ENCODE measurements at places on chromosomes 16 and 17.
A peak's percentile ranks its signal among the peaks of the same experiment; 100 is the strongest.

- no peak for DNase-seq
These were observed 2.0 kb downstream of the SEPHS2 start for GRCh38 chr16:30443631-30444030.

DNA sequence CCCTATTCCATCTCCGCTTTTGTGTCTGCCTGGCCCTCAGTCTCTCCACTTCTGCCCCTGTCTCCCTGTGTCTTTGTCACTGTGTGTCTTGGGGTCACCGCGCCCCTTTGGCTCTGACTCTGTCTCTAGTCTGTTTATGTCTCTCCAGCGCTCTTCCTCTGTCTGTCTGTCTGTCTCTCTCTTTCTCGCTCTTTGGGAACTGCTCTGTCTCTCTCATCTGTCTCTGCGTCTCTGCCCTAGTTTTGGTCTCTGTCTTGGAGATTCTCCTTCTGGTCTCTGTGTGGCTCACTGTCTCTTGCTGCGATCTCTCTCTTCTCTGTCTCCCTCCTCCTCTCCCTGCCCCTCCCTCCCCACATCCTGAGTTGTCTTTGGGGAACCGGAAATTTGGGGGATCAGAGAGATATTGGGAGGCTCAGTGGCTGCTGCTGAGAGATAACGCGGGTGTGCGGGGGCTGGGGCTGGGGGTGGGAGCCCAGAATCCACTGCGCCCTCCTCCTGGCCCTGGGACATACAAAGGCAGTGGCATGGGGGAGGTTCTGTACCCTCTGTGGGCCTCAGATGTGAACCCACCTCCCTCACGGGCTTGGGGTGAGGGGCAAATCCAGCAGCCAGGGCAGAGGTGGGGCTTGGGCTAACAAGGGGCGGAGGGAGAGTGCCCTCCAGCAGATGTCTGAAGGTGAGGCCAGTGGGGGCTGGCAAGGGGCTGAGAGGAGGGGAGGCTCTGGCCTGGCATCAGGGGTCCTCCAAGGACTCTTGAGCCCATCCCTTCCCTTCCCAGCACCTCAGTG, 24.4 kb downstream of the LAT start:
- no peak for DNase-seq

DNA sequence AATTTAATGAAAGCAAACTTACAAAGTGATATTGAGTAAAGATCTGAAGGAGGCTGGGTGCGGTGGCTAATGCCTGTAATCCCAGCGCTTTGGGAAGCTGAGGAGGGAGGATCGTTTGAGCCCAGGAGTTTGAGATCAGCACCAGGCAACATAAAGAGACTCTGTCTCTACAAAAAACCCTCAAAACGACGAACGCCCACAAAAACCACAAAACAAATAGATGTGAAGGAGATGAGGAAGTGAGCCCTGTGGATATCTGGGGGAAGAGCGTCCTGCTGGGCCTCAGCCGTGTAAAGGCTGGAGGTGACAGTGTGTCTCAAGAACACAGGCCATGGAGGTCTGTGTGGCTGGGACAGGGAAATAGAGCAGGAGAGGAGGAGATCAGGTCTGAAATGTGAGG, 68.8 kb downstream of the ITFG1 start:
- DNase-seq: no peak

DNA sequence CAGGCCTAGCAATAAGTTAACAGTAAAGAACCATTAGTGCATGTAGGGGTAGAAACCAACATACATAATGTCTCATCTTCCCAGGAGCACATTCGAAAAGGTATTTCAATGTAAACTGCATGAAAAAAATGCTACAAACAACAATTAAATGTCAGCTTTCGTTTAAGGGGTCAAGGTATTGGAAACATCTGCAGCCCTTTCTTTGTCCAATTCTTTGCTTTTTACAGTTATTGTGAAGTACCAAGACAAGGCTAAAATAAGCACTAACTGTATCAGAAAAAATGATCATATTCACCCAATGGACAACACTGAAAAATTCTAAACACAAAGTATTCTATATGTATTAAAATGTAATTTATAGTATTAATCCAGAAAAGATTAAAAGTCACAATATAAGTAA, 37.9 kb downstream of the GPATCH8 start:
- DNase-seq: no peak

GRCh38 chr16:78768718-78769117, 669.3 kb downstream of the WWOX start:
- DNase-seq: no peak

- DNase-seq: no peak
These were observed 279 bp downstream of the HNF1B start for GRCh38 chr17:37744633-37744927.

GRCh38 chr16:69771651-69771967, 9.5 kb downstream of the WWP2 start:
- no peak for DNase-seq

DNA sequence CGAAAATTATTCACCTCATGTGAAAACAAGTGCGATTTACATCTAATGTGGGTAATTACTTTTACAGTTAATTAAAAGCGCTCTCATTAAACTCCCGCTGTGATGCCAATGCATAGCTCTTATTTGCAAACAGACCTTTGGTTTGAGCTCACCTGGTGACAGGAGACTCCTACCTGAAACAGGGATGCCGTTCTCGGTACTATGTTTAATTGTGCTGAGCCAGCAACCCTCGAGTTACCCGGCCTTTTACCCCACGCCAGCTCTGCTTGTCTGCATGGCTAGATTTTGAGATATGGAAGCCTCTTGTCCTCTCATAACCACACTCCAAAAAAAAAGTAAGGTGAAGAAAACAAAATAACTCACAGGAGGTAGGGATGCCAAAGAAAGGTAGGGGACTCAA, 690.4 kb upstream of the RBFOX1 start:
- no peak for DNase-seq

DNA sequence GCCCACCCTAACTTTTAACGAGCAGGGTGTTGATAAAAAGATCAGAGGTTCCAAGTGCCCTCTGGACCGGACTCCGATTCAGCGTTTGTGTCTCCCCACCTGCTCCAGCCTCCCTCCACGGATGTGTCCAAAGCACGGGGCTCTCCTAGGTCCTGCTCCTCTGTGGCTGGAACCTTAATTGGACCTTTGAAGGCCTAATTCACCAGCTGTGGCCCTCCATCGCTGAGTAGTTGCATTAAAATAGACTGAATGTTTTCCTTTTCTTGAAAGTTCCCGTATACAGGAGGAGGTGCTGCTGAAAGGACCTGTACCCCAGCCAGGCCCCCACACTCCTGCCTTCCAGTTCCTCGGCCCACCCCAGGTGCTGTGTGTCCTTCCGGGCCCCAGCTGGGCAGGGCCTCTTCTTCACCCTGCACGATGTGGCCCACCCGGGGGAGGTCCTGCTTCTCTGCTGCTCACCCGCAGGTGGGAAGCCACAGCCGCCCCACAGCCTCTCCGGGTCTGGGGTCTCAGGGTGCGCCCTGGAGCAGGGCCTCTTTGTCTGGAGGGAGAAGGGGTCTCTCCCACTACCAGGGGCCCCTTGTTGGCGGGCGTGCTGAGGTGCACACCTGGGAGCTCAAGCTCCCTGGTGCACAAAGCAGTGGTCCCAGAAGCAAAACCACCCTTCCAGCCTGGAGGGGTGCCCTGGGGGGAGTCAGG, 1.3 kb upstream of the CACNA1H start:
- no peak for DNase-seq

GRCh38 chr17:70184770-70185169, 15.4 kb downstream of the KCNJ2 start:
- no peak for DNase-seq

- no peak for DNase-seq
These were observed 26.6 kb downstream of the GNGT2 start for GRCh38 chr17:49183801-49184200.

DNA sequence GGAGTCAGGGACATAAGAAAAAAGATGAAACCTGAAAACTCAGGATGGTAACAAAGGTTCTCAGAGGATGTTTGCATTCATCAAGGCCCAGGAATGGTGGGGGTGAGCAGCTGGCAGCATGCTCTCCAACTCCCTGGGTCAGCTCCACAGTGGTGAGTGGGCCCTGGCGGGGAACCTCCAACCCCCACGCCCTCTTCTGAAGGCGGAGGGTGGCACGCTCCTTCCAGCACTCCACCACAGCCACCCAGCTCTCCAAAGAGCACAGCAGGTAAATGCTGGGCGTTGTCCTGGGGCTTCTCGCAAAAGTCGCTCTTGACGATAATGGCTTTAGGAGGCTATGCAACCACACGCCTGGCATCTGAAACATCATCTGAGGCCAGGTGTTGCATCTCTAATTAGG, 173.8 kb downstream of the C16orf78 start:
- no peak for DNase-seq

DNA sequence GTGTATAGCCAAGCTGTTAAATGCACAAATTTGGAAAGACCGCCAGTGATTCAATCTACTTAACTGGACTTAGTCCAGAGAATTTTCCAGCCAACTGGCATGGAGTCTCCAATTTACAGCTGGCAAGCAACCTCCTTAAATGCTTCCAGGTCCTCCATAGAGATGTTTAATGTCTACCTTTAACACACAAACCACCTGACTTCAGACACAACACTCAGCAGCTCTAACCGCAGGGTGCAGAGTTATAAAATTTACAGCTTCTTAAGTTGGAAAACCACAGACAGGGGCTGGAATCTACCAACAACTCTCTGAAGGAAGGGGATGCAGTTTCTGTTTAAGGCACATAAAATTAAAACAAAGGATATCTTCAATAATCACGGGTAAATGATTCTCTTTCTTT, 106.9 kb downstream of the SYCE1L start:
- DNase-seq: no peak

- DNase-seq: no peak
These were observed 450.4 kb downstream of the MAF start for GRCh38 chr16:79150151-79150550.

DNA sequence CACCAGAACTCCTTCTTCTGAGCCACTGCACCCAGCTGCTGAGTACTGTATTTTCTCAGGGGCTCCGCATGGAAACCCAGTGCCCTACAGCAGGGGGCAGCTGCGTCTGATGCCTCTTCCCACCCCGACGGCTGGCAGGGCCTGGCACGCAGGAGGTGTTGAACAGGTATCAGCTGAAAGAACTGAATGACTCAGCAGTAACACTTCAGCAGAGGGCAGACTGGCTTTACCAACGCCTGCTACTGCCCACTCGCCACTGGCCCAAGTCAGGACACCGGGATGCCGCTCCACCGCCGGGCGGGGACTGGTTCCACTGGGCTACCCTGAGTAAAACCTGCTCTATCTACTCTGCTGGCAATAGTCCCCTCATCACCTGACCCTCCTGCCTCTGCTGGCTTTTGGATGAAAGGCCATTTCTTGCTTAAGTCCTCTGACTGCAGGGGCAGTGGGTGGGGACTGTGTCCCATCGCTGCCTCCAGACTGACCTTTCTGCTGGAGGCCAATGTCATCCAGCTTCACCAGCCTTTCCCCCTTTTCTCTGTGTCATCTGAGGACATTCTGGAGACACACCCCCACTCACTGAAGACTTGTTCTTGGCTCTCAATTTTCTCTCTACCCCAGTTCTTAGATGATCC, 100.4 kb upstream of the FA2H start:
- no peak for DNase-seq

- no peak for DNase-seq
These were observed 832 bp downstream of the CDK5R1 start for GRCh38 chr17:32487473-32488176.

DNA sequence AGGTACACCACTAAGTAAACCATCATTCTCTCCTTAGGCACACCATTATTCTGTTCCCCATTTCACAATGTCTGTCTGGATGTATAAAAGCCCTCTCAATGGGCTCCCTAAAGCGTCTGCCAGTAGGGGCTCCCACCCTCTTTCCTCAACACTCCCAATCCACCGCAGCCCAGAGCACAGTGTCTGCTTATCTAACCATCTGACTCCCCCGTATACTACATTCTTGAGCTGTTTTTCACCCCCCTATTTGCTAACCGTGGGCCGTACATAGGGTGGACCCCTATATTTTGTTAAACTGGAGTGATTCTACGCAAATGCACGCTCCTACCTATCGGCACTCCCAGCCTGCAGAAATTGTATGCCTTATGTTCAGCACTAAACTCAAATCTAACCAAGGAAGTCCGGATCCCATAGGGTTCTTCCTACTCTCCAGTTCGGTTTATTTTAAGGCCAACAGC, 685 bp upstream of the PSMD3 start:
- no peak for DNase-seq

DNA sequence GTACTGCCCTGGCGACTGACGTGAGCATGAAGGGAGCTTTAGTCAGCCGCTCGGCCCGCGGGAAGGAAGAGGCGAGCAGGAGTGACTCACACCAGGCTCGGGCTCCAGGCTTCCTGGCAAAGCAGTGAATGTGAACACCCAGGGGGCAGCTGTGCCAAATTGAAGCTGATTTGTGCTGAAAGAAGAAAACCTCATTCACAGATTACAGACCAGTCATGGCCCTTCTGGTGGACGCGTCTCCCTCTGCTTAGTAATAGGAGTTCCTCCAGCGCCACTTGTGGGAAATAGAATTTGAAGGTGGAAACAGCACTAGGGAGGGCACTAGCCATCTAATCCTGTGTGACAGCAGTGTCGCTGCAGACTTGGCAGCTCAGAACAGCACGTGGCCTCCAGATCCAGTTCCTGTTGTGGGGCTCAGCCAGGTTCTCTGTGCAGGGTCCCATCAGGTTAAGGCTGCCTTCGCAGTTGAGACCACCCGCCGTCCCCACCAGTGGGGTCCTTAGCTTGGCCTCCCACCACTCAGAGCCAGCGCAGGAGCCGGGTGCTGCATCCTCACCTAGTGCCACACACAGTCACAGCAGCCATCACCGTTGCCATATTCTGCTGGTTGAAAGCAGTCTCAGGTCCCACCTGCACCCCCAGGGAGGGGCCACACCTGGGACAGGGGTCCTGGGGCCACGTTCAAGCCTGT, 164.5 kb upstream of the CHMP6 start:
- peak; percentile 88 for DNase-seq

DNA sequence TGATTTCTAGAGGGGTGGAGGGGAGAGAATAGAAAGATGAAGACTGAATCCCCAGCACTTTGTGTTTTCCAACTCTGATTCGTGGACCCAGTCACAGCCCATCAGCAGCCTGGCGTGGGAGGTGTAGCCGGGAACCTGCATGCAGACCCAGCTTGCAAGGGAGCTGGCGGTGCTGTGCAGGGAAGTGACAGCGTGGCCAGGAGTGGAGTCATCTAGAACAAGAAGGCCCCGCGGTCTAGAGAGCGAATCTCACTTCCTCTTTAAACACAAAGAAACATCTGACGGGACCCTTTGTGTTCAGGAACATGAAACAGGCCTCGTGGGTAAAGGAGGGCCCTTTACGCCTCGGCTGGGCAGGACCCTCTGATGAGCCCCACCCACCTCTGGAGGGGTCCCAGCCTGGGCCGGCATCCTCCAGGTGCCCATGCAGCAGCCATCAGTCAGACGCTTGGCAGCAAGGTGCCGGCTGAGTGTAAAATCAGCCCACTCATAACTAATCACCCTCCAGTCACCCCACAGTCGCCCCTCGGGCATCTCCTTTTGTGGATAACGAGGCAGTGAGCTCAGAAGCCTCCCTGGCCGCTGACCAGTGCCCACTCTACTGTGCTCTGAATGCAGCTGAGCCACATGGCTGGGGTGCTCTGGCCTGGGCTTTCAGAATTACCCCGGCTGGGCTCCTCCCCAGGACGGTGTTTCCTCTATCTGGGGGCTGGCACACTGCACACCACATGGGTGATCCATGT, 4.4 kb downstream of the SNAI3 start:
- no peak for DNase-seq
